ENCODE measurements at places on chromosomes 16 and 17. TPM values are rescaled to one million over a fixed set of nuclear protein-coding genes. Genes with fewer than 3 reads are reported as not detected.

GRCh38 chr17:35460354-35460851 is 11.8 kb upstream of the SLFN13 start:
- DNase-seq = no peak

DNA sequence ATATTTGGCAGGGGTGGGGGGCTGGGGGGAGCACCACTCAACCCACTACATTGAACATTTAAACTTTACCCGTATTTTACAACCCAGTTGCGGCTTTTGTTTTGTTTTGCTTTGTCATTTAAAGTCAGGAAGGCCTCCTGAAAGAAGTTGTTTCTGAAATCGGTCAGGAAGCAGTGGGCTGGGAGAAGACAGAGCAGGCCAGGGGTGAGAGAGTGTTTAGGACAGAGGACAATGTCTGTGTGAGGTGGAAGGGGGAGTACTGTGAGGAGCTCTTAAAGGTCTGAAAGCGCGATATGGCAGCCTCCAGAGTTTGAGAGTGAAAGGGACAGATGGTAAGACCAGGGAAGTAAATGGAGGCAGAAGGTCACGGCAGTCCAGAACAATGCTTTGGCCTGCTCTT is 6.1 kb upstream of the WFIKKN2 start:
- no peak for DNase-seq

DNA sequence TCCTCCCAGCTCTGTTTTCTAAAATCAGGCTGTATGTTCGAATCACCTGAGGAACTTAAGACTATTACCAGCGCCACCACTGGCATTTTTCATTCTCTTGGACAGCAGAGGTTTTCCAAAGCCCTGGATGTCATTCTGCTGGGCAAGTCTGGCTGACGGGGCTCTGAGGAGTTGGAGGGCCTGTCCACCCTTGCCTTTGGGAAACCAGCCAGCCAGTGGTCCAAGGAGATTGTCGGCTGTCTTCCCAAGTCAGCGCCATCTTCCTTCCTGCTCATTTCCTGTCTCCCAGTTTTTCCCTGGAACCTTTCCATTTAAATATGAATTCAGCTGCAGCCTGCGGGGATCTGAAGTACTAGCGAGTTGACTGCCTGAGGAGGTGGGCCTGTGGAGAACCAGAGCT is 258.3 kb downstream of the PRKCA start:
- no peak for DNase-seq

DNA sequence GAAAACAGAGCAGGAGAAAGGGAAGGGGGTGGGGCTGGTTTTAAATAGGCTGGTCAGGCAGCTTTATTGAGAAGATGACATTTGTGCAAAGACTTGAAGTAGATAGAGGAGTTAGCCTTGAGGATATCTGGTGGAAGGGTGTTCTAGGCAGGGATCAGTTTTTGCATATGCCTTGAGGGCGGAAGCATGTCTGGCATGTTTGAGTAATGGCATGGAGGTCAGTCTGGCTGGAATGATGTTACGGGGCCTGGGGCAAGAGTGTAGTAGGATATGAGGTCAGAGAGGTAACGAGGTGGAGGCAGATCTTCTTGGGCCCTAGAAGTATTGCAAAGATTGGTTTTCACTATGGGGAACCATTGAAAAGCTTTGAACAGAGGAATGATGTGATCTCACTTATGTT is 4.8 kb downstream of the RABEP1 start:
- DNase-seq = no peak

- no peak for DNase-seq
These were observed 24.5 kb downstream of the UNK start for GRCh38 chr17:75808905-75809621.

- no peak for DNase-seq
These were observed 43.5 kb downstream of the PKD1 start for GRCh38 chr16:2092256-2092620.

GRCh38 chr17:78974635-78975591 is 4.8 kb downstream of the LGALS3BP start:
- no peak for DNase-seq

GRCh38 chr17:36089888-36090836 is at the start of gene CCL3:
Gene CCL3 (minus strand): TSS chr17:36090143. CDS start chr17:36090058, 85 bp downstream.
- DNase-seq = no peak

The LGALS9B gene
- total RNA-seq = not detected

The NTN1 gene
- 9.7 TPM for total RNA-seq

The LITAFD gene
- total RNA-seq = not detected

Measured in urinary bladder (tissue), 4 donors.